ENCODE measurements at places on chromosomes 2 and 18.

DNA sequence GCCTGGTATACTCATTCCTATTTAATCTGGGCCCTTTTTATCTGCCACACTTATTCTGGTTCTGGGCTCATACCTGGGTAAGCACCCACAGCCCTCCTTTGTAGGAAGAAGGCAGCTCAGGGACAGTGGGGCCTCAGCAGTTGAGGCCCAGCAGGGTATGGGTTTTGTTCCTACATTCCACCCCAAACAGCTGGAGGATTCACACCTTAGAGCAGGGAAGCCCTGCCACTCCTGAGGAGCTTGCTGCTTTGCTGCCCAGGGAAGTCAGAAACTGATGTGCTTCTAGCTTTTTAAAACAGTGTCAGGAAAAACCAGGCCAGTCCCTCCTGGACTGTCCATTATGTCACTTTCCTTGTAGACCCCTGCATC lies 1.2 kb upstream of the LBX2 start:
- DNase-seq: no peak

DNA sequence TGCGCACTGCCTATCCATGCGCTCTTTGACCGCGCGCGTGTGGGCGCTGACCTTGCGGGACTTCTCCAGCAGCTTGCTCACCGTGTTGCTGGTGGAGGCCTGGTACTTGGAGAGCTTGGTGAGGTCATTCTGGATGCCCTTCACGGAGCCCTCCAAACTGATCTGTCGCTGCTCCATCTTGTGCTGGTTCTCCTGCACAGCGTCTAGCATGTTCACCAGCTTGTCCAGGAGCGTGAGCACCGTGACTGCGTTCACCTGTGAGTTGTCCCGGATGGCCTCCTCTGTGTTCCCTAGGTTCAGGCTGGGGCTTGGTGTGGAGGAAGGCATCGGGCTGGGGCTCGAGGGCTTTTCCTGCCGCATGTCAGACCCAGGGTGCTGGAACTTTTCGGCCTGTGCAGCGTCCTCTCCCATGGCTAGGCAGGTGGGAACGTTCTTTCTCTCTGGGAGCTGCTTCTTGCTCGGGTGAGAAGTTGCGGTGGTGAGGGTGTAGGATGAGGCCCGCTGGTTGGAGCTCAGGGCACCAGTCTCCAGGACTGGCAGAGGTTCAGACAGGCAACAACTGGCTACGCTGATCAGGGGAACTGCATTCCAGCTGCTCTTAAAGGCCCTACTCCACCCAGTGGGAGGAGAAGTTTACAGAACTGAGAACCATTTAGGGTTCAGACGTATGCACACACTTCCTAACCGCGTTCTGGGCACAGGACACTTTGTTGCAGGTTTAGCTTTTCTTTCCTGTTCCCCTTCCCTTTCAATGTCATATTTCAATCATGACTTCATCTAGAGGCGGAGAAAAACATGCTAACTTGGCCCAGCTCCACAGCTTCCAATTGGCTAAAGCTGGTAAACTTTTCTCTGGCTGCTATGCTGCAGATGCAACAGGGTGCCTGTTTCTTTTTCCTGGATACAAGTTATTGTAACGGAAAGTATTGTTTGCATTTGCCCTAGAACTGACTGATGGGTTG lies at the start of gene CAVIN2:
Gene CAVIN2 (minus strand): TSS at position 574 of the 962 bp plus-strand sequence. CDS start 163 bp downstream, at position 411.
- peak; percentile 95 for DNase-seq

DNA sequence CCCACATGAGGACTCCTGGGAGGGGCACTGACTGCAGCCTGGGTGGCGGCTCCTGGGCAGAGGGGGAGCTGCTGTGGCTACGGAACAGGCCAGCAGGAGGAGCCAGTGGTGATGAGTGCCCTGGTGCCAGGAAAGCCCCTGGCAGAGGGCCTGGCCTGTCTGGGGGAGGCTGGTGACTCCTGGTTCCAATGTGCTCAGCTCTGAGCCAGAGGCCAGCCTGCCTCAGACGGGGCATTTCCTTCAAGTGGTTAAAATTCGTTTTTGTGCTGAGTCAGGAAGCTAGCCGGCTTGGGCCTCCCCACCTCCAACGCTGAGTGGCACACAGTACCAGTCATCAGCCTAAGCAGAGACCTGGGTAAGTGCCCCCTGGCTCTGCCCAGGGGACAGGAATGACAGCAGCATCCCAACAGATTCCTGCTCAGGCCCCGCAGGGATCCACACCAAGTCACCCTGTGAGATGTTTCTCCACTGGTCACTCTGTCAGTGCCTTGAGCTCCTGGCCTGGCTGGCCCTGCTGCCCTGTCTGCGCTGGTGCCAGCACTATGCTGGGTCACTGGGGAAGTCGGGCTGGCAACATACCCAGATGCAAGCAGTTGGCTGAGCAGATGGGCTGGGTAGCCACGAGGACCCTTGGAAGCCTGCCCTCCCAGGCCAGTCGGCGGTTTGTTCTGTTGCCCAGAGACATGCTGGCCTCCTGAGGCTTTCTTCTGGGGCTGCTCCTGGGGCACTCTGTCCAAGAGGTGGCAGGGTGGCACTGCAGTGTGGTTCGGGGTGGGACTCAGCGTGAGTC lies 7.1 kb upstream of the KLF11 start:
- DNase-seq: peak; percentile 98

GRCh38 chr2:207073801-207074678 lies 91.7 kb downstream of the KLF7 start:
- peak; percentile 27 for DNase-seq

DNA sequence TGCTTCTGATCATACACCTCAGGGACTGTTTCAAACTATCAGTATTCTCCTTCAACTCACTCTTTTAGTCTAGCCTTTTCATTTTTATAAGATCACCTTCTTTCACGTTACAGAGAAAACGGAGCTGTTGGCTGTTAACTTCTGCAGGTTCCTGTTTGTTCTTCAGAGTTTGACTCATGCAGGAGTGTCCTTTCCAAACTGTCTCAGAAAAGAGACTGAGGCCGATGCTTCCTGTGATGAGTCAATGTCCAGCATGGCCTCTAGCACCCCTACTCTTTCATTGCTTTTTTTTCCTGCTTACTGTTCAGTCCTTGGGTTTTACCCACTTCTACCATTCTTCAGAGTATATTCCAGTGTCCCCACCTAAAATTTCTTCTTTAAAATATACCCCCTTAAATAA lies 240.8 kb upstream of the RGPD4 start:
- DNase-seq: no peak

GRCh38 chr2:207930747-207931146 lies 94.6 kb downstream of the PLEKHM3 start:
- DNase-seq: no peak

Measured in common myeloid progenitor, CD34-positive (primary cell).